Activated CD8-positive, alpha-beta memory T cell treated with anti-CD3 and anti-CD28 coated beads, Interleukin-2, amount 50 U/mL, for 48 hours (primary cell): ENCODE measurements at places on chromosomes 11 and 22.

DNA sequence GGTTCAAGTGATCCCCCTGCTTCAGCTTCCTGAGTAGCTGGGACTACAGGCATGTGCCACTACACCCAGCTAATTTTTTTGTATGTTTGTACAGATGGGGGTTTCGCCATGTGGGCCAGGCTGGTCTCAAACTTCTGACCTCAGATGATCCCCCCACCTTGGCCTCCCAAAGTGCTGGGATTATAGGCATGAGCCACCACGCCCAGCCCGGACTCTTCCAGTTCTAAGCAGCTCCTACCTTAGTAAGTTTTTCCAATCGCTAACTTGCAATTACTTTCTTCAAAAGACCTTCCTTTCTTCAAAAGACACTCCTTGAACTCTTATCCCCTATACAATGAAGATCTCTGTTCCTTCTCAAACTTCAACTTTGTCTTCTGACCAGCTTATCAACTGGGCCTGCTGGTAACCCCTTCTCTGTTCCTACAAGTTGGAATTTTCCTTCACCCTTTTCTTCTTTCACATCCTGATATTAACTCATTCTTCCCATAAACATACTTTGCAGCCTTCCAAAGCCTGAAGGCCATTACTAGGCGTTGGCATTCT lies 25.8 kb downstream of the RBFOX2 start:
- no peak for DNase-seq

DNA sequence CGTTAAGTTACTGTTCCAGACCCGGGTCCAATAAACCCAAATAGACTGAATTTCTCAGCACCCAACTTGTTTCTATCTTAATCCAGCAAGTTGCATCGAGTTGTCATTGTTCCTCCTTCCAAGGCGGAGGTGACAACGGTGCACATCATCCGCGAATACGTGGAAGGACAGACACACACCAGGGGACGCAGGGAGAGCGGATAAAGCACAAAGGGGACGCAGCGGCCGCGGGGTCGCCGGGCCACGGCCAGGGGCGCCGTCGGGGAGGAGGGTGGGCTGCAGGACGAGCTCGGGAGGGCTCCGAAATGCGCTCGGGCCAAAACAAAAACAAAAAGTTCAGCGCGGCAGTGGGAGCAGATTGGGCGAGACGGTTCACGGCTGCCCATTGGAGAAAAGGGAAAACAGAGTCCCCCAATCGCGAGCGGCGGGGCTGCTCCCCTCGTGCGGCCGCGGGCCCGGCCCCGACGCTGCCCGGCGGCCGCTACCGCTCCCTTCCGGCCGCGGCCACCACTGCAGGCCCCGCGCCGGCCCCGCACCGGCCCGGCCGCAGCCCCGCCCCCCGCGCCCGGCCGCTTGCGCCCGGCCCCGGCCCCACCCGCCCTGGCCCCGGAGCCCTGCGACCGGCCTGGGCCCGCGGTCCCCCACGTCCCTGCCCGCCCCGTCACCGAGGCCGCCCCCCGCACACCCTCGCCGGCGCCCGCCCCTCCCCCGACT lies 518 bp downstream of the KMT5B start:
- DNase-seq: peak; percentile 78

DNA sequence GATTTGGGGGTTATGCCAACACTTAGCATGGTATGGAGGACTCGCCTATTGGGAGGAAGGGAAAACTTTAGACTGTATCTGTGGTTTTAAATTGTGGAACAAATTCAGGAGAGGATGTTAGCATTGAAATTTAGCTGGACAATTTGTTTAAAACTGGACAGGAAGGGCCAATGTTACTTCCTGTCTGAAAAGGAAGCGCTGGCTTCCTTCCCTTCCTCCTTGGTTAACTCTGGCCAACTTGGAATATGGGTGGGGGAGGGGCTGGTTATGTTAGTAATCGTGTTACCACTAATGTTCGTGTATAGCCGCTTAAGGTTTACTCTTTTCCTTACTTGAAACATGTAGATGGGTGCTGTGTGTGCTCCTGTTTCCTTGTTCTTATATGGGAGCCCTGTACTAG lies 13.9 kb downstream of the CTNND1 start:
- no peak for DNase-seq

GRCh38 chr22:28955817-28956216 lies 72.4 kb downstream of the ZNRF3 start:
- peak; percentile 88 for DNase-seq

- no peak for DNase-seq
Observed at GRCh38 chr11:57314221-57314973, 10.4 kb downstream of the TNKS1BP1 start.

DNA sequence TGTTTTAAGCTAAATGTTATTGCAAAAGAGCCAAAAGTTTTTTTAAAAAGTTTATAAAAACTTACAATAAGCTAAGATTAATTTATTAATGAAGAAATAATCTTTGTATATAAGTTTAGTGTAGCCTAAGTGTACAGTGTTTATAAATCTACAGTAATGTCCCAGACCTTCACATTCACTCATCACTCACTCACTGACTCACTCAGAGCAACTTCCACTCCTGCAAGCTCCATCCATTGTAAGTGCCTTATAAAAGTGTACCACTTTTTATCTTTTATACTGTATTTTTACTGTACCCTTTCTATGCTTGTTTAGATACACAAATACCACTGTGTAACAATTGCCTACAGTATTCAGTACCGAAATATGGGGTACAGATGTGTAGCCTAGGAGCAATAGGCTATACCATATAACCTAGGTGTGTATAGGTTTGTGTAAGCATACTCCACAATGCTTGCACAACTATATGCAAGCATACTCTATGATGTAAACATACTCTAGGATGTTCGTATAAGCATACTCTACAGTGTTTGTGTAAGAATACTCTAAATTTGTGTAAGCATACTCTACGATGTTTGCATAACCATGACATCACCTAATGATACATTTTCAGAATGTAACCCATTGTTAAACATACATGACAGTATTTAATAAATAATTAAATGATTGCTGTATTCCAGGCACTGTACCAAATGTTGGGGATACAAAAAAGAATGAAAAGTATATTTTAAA lies 953.0 kb downstream of the KCNA4 start:
- no peak for DNase-seq

DNA sequence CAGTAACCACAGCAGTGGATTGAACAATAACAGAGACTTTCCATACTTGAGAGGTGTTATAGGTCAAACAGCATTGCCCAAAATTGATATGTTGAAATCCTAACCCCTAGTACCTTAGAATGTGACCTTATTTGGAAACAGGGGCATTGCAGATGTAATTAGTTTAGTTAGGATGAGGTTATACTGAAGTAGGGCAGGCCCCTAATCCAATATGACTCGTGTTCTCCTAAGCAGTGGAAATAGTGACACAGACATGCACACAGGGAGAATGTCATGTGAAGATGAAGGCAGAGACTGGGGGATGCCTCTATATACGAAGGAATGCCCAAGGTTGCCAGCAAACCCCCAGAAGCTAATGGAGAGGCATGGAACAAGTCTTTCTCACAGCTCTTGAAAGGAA lies 270.5 kb downstream of the TENM4 start:
- DNase-seq: no peak

- no peak for DNase-seq
Observed at GRCh38 chr11:130653838-130654636, 205.6 kb downstream of the ADAMTS15 start.

- DNase-seq: no peak
Observed at GRCh38 chr11:1064167-1064566, 10.5 kb upstream of the MUC2 start.

GRCh38 chr11:106156290-106156937 lies 79.0 kb downstream of the AASDHPPT start:
- DNase-seq: no peak

DNA sequence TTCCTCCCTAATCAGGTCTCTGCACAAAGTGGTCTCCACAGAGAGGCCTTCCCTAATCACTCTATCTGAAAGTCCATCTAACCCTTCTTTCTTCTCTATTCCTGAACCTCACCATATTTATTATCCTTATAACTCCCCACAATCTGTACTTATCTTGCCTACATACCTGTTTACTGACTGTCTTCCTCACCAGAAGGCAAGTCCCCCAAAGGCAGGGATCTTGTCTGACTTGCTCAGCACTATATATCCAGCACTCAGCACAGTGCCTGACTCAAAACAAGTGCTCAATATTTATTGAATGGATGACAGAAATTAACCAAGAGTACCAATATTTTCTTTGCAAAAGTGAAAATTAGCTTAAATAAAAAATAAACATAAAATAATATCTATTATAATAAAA lies 5.5 kb downstream of the DCUN1D5 start:
- DNase-seq: no peak
